Body of pancreas (tissue), 4 donors: ENCODE measurements at places on chromosomes 6 and 20. TPM values are rescaled to one million over a fixed set of nuclear protein-coding genes. Genes with fewer than 3 reads are reported as not detected.

DNA sequence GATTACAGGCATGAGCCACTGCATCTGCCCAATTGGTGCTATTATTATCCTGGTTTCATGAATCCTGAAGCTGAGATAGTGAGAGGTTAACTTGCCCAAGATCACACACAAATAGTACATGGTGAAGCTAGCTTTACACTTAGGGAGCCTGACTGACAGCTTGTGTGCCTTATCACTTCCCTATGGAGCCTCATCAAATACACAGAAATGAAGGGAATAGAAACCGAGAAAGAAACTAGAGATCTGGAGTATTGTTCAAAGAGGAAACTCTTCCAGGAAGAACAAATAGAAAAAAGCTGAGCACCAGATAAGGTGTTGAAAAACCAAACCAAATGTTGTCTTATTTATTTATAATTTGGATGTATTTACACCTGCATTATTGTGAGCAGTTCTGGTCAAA lies 155.0 kb upstream of the CITED2 start:
- peaks cover 20% of the 10 kb centered on the region for H3K4me1 ChIP-seq
- H3K36me3 ChIP-seq = no peaks in the 10 kb centered on the region
- no peaks in the 10 kb centered on the region for H3K27me3 ChIP-seq
- H3K4me3 ChIP-seq = no peak overlapping the region

- H3K27me3 ChIP-seq = no peaks in the 10 kb centered on the region
- DNase-seq = no peak
- no peaks in the 10 kb centered on the region for H3K4me1 ChIP-seq
Observed at GRCh38 chr6:90436403-90436802, 139.8 kb upstream of the BACH2 start.

- no peaks in the 10 kb centered on the region for H3K4me1 ChIP-seq
- no peak for DNase-seq
- no peak overlapping the region for H3K4me3 ChIP-seq
- no peak overlapping the region for H3K27ac ChIP-seq
- no peaks in the 10 kb centered on the region for H3K36me3 ChIP-seq
- H3K27me3 ChIP-seq = no peaks in the 10 kb centered on the region
Observed at GRCh38 chr6:70592391-70593117, 25.8 kb downstream of the SDHAF4 start.

DNA sequence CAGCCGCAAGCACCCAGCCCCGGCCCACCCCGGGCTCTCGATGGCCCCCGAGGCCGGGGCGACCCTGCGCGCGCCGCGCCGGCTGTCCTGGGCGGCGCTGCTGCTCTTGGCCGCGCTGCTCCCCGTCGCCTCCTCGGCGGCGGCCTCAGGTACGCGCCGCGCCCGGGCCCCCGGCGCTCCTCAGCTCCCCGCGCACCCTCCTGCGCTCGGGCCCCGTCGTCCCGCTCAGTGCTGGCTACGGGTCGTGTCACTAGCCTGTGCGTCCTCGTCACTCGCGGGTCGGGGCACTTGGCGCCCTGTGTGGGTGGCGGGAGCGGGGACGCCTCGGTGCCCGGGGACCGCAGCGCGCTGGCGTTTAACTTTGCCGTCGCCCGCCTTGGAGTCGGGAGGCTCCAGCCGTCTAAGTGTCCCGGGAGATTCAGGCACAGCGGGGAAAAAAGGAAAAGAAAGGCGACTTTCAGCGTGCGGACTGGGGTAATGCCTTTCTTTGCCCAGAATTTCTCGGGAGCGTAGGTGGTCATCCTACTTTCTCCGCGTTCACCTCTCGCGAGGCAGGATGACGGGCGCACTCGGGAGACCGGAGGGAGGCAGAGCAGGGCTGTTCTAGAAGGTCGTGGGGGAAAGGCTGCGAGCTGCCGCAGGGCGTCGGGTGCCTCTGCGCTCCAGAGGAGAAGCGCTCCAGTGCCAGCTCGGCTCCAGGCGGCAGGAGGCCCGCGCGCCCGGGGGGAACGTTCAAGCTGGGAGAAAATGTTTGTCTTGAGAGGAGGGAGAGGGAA lies 545 bp downstream of the FNDC1 start:
- H3K4me3 ChIP-seq = no peak overlapping the region
- no peaks in the 10 kb centered on the region for H3K36me3 ChIP-seq
- peaks cover 16% of the 10 kb centered on the region for H3K4me1 ChIP-seq
- no peaks in the 10 kb centered on the region for H3K27me3 ChIP-seq

DNA sequence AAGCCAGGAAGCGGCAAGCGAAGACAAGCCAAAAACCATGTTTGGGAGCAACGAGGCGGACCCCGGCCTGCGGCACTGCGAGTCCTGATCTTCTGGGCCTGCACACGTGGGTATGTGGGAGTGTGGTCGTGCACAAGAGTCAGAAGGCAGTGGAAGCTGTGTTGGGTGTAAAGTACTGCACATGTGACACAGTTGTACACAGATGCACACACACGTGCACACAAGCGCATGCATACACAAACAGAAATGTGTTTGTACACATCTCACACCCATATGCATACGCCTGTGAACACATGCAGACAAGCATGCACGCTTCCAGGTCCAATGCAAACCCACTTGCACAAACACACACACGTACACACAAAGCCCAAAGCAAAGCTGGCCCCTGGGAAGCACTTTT lies 52.6 kb upstream of the SLCO4A1 start:
- H3K36me3 ChIP-seq = no peaks in the 10 kb centered on the region
- no peak overlapping the region for H3K4me3 ChIP-seq
- H3K27me3 ChIP-seq = no peaks in the 10 kb centered on the region
- no peaks in the 10 kb centered on the region for H3K4me1 ChIP-seq
- H3K27ac ChIP-seq = no peak overlapping the region

DNA sequence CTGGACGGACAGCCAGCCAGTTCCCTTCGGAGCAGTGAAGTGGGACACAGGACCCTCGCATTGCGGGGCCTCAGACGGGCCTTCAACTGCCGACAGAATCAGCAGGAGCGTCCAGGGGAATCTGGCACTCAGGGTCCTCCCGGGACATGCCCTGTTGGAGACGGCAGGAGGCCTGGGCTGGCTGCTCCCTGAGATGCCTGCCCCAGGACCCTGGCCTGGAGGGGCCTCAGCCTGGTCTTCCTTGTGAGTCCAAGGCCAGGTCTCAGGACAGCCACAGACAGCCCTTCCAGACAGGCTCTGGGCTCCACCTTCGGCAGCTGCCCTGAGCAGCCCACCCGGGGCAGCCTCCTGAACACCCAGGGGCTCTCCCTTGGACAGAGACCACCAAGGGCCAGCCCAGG lies 14.6 kb upstream of the HELZ2 start:
- H3K27me3 ChIP-seq = no peaks in the 10 kb centered on the region

GRCh38 chr6:39594285-39594684 lies 130.9 kb downstream of the KIF6 start:
- no peaks in the 10 kb centered on the region for H3K27me3 ChIP-seq
- H3K4me3 ChIP-seq = no peak overlapping the region
- H3K36me3 ChIP-seq = no peaks in the 10 kb centered on the region
- H3K27ac ChIP-seq = no peak overlapping the region
- H3K4me1 ChIP-seq = no peaks in the 10 kb centered on the region
- DNase-seq = no peak

DNA sequence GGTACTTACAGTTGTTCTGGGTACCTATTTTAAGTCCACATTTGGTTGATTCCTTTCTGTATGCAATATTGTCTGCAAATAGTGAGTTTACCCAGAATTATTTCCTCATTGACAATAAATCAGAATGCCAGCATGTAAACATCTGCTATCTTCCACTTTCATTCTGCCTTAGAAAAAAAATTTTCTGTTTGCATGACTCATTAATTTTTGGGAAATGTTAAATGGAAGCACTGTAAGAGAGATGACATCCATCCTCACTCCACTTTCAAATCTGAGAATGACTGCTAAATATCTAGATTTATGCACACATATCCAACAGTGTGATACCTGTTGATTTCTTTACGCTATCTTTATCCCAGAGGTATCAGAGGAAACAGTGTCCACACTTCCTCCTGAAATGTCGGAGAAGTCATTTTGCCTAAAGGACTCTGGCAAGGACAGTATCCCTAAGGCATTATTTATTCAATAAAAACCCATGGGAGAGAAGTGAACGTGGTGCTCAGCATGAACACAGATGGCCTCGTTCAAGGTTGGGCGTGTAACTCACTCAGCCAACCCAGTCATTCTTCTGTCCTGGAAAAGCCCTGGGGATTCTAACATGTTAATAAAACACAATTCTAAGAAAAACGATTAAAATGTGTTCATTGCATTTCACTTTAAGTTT lies 780.9 kb downstream of the QKI start:
- H3K27ac ChIP-seq = no peak overlapping the region
- H3K4me3 ChIP-seq = no peak overlapping the region
- H3K36me3 ChIP-seq = no peaks in the 10 kb centered on the region
- no peak for DNase-seq
- H3K27me3 ChIP-seq = no peaks in the 10 kb centered on the region
- H3K4me1 ChIP-seq = no peaks in the 10 kb centered on the region

DNA sequence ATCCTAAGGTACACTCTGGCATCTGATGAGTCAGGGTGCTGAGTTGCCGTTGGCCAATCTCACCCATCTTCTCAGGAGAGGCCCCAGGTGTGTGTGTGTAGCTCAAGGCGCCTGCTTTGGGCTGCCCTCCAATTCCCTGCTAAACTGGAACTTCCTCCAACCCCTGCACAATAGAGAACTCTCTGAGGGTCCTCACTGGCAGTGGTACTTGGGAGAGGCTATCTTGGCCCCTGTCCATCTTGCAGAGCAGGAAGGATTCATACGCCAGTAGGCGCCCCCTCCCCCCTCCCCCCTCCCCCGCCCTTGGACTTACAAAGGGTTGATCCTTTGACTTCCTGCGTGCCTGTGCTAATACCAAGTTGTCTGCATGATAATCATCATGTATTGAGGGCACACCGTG lies 173.6 kb downstream of the SASH1 start:
- no peak overlapping the region for H3K4me3 ChIP-seq
- DNase-seq = no peak
- H3K4me1 ChIP-seq = peaks cover 5% of the 10 kb centered on the region
- no peak overlapping the region for H3K27ac ChIP-seq

DNA sequence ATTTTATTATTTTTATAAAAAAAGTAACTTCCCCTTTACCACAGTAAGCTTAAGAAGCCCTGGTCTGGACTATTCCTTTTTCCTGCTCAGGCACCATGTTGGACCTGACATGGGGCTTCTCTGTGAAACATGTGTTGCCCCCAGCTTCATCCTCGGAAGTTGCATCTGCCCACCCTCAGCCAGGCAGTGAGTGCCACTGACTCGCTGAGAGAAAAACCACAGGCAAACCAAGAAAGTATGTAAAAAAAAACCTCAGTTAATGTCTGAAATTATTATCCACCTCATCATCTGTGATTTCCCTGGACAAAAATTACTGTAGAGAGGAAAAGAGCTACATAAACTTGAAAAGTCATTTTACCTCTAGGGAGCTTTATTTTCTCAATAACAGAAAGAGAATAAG lies 109.9 kb upstream of the MCHR2 start:
- H3K27ac ChIP-seq = no peak overlapping the region
- no peak for DNase-seq
- H3K4me1 ChIP-seq = no peaks in the 10 kb centered on the region
- no peak overlapping the region for H3K4me3 ChIP-seq
- no peaks in the 10 kb centered on the region for H3K36me3 ChIP-seq

DNA sequence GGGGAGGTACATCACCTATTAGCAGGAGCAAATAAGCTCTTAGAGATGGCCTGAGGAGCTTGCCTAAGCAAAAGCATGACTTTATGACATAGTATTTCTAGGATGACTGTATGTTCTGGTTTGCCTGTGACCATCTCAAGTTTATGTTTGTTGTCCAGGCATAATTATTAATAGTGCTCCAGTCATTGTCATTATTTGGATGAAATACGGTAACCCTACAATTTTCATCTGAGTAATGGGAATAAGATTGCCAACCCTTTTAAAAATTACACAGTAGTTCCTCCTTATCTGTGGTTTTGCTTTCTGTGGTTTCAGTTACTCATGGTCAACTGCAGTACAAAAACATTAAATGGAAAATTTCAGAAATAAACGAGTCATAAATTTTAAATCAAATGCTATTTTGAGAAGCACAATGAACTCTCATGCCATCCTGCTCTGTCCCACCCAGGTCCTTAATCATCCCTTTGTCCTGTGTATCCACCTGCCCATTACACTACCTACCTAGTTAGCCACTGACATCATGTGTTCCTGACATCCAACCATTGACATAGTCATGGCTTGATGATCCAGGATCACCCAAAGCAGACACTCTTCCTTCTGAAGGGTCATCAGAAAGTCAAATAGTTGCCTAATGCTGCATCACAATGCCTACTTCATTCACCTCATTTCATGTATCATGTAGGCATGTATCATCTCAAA lies 27.0 kb upstream of the TFB1M start:
- H3K27ac ChIP-seq = no peak overlapping the region
- no peaks in the 10 kb centered on the region for H3K27me3 ChIP-seq
- H3K4me1 ChIP-seq = no peaks in the 10 kb centered on the region
- DNase-seq = no peak
- no peak overlapping the region for H3K4me3 ChIP-seq

DNA sequence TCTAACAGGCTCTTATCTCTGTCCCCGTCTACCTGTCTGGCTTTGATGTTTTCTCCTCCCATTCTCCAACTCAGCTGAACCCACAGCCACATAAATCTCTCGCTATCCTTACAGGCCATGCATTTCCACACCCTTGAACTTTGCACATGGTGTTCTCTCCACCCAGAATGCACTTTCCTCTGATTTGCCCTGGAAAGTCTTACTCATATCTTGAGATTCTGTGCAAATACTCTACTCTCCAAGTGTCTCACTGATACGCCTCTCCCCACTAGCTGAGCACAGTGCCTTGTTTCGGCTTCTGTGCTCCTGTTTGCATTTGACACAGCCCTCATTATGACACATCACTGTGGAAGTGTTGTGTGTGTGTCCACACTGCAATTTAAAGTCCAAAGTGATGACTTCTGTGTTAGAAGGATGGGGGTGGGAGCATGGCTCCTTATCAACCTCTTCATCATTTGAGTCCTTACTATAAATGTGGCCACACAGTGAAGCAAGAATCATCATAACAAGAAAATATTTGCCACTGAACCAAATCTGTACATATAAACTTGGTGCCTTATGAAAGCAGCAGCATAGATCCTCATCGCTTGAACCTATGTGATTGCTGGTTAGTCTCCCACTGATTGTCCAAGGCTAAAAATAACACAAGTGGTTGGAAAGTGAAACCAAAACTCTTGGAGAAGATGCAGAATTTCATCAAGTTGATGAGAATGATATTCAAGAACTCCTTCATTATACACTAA lies 5.5 kb upstream of the PRELID3B start:
- no peak for DNase-seq
- H3K4me3 ChIP-seq = no peak overlapping the region
- no peaks in the 10 kb centered on the region for H3K27me3 ChIP-seq
- H3K36me3 ChIP-seq = no peaks in the 10 kb centered on the region
- peaks cover 3% of the 10 kb centered on the region for H3K4me1 ChIP-seq

DNA sequence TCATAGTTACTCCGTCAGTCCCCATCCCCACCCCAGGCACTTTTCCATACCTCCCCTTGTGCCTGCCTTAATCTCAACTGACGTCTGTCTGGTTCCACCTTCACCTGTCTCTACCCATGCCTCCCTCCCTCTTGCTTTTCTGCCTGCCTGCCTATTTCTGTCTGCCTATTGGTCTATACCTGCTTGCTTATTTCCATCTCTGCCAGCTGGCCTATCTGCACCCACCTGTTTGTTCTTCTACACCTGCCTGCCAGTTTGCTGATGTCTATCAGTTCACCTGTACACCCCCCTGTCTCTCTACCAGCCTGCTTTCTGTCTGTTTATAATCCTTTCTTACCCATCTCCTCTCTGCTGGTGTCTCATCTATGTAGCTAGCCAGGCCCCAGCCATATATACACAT lies 87.5 kb downstream of the RALGAPA2 start:
- H3K4me1 ChIP-seq = no peaks in the 10 kb centered on the region
- H3K4me3 ChIP-seq = no peak overlapping the region

The EPHA7 gene
- total RNA-seq = 0.26 TPM
